ENCODE measurements at places on chromosomes 5 and 9.

DNA sequence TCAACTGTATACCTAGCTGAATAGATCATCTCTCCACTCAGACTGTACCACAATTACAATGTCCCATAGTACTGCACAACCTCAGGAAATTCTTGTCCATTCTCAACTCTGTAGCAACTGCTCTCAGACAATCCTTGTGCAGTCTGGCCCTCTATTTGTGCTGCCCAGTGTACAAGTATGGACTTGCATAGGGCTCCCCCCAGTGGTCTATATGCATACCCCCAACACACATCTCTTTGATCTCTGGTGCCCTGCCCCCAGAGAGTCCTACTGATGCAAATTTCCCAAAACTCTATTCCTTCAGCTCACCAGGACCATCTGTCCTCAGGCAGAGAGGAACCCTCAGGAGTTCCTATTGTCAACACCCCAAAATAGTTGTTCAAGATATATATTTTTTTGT, 205.3 kb downstream of the SLCO4C1 start:
- DNase-seq = no peak

GRCh38 chr5:143434261-143435209, 31.0 kb upstream of the NR3C1 start:
- peak; percentile 26 for DNase-seq

DNA sequence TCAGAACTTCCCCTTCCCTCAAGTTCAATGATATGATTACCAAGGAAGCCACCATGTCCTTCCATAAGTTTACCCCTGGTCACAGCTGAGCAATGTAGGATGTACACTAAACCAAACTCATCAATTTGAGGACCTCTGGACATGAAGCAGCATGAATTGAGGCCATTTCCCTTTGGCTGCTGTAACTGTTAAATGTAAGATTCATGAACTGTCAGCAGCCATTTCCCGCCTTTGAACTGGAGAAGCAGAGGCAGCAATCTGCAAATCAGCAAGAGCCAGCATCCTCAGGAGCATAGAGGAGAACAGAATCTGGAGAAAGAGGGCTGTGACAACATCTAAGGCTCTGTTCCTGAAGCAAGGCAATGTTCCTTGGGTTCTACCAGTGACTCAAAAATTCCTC, 104.3 kb upstream of the PTGER4 start:
- DNase-seq = no peak

GRCh38 chr5:673161-673830, 19.9 kb downstream of the TPPP start:
- DNase-seq = no peak

DNA sequence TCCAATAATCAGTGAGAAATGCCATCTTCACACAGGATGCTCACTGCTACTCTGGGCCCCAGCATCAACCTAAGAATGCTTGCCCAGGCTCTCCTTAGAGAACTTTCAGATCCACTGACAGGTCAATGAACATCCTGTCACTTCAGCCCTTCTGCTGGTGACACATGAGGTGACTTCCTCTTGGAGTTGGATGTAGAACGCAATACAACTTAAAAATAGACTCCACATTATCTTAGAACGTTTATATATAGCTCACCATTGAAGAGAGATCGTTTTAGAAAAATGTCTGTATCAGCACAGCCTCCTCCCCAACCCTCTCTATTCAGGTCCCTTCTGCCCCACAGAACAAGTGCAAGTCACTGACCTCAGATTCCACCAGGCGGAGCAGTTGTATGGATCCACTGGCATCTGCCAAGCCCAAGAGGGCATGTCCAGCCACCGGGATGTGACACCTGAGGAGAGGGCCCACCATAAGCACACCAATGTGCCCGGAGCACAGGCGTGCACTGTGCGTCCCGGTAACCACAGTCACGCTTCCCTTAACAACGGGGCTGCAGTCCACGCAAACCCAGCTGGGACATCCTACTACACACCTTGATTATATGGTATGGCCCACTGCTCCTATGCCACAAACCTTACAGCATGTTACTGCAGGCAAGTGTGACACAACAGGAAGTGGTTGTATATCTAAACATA, 2.9 kb downstream of the DPH7 start:
- DNase-seq = no peak

DNA sequence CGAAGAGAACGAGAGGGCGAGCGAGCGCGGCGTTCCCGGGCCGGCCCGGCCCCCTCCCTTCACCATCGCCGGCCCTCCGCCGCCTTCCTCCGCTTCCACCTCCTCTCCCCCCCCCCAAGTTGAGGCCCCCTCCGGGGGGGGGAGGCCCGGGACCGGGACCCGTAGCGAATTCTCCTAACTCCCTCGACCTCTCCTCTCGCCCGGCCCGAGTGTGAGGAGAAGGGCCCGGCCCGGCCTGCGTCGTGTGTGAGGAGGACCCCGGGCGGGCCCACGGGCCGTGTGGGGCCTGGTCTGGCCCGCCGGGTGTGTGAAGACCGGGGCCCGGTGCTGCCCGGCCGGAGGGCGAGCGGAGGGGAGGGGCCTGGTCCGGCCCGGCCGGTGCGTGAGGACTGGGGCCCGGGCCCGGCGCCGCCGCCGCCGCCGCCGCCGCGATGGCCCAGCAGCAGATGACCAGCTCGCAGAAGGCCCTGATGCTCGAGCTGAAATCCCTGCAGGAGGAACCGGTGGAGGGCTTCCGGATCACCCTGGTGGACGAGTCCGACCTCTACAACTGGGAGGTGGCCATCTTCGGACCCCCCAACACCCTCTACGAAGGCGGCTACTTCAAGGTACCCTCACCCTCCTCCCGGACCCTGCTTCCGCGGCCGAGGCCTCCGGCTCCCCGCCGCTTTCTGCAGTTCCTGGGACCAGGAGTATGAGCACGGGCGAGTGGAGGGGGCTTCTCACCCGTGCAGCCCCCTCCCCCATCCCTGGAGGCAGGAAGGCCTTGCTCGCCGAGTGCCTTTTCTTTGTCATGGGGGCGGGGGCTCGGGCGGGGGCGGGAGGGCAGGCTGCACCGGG, 587 bp downstream of the UBE2R2 start:
- DNase-seq = peak; percentile 55

DNA sequence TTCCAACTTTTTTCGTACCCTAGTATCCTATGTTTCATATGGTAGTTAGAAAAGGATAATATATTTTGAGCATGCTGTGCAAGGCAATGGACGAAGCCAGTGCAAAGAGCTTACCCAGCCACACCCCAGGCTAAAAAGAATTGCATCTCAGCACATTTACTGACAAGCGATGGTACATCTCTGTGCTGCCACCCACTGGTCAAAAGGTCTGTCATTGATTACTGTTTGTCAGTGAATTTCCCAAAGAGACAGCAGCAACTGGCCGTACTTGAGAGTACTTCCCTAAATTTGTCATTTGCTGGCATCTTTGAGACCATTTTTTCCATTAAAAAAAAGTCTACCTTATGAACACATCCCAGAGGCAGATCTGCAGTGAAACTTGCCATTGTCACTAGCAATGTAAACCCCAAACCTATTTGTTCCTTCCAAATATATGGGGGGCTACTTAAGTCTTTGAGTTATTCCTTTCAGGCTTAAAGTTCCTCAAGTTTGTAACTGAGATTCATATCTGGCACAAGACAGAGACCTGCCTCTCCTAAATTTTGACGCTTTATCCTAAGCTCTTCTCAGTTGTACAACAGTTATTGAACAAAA, 184.3 kb downstream of the CTNND2 start:
- DNase-seq = peak; percentile 2

DNA sequence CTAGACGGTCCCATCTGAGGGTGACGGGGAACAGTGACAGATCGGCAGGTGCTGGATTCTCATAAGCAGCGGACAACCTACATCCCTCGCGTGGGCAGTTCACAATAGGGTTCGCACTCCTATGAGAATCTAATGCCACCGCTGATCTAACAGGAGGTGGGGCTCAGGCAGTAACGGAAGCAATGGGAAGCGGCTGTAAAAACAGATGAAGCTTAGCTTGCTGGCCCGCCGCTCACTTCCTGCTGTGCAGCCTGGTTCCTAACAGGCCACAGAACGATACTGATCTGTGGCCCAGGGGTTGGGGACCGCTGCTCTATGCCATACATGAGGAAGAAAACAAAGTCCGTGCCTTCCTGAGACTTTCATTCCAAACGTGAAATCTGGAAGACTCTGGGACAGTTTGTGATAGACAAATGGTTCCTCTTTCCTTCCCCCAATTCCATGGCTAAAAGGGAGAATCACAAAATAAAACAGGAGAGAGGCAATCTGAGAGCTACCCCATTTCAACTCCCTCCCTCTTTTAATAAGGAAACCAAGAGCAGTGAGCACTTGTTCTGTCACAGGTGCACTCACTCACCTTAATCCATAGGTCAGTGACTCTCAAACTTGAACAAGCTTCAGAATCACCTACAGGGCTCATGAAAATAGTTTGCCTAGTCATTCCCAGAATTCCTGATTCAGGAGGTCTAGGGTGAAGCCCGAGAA, 12.1 kb downstream of the PDCL start:
- peak; percentile 40 for DNase-seq

GRCh38 chr9:28718226-28718625, 1144.9 kb upstream of the C9orf72 start:
- DNase-seq = no peak

DNA sequence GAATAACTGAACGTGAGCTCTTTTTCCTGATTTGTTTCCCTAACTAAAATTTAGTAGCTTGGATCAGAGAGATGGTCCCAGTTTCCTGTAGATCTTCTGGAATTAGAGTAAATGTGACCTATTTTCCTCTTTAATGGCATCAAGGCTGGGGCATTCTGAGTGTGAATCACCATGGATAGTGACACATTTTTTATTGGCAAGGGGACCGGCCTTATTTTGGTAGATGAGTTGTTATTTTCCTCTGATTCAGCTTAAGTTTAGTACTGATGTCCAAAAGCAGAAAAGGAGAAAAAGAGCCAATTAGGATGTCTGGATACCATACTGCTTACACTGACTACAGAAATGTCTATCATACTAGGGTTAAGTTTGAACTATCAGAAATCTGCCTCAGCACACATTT, 68.1 kb downstream of the RNF38 start:
- no peak for DNase-seq

GRCh38 chr9:126661521-126662251, 48.0 kb downstream of the LMX1B start:
- DNase-seq = no peak

GRCh38 chr5:34918025-34918424, 2.5 kb downstream of the BRIX1 start:
- DNase-seq = no peak

DNA sequence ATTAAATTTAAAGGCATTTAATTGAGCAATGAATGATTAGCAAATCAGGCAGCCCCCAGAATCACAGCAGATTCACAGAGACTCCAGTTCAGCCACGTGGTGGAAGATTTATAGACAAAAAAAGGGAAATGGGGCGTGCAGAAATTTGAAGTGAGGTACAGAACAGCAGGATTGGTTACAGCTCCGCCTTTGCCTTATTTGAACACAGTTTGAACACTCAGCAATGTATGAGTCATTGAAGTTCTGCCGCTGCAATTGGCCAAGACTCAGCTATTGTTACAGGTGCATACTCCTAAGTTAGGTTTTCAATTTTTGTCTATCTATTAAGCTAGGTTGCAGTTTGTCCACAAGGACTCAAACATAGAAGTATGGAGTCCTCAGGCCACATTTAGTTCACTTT, 157.7 kb upstream of the SLC12A2 start:
- DNase-seq = no peak

GRCh38 chr9:28976684-28977083, 1403.4 kb upstream of the C9orf72 start:
- DNase-seq = no peak

Data from activated naive CD8-positive, alpha-beta T cell treated with anti-CD3 and anti-CD28 coated beads for 36 hours (primary cell).